ENCODE measurements at places on chromosomes 13 and 19. TPM values are rescaled to one million over a fixed set of nuclear protein-coding genes. Genes with fewer than 3 reads are reported as not detected.

The ZNF835 gene
- 5.9 TPM for total RNA-seq

The NLRP11 gene
- total RNA-seq, result 0.08 TPM

The SSC5D gene
- 27.4 TPM for total RNA-seq

The CERS4 gene
- 32.5 TPM for total RNA-seq

The CAMSAP3 gene
- 0.95 TPM for total RNA-seq

The DNAAF3 gene
- total RNA-seq, result 1.0 TPM

The OR10H1 gene
- not detected for total RNA-seq

GRCh38 chr13:79541426-79542049, 60.6 kb downstream of the NDFIP2 start:
- no peaks in the 10 kb centered on the region for H3K36me3 ChIP-seq
- H3K27me3 ChIP-seq, result no peaks in the 10 kb centered on the region
- H3K27ac ChIP-seq, result no peak overlapping the region
- no peak overlapping the region for H3K4me3 ChIP-seq
- DNase-seq, result no peak
- H3K4me1 ChIP-seq, result no peaks in the 10 kb centered on the region

DNA sequence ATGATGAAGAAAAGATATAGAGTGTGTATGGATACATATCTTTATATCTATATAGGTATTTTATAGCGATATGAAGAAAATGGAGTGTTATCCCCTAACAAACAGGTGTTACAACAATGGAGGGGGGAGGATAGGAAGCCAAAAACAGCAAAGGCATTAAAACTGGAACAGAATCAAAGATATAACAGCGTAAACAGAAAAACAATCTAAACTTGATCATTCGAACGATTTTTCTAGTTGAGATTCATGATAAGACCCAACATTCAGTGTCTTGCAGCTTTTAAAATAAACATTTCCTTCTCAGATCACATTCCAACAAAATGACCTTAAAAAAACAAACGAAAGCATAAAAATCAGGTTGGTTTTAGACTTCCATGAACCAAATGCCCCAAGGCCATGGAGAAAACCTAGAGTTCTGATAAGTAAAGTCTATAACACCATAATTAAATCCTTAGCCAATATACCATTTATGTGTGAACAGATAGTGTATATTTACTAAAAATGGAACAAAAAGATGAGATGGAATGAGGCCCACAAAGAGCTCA, 55.7 kb downstream of the CAB39L start:
- H3K27me3 ChIP-seq, result no peaks in the 10 kb centered on the region
- H3K36me3 ChIP-seq, result no peaks in the 10 kb centered on the region
- H3K27ac ChIP-seq, result no peak overlapping the region
- H3K4me1 ChIP-seq, result no peaks in the 10 kb centered on the region

- H3K4me1 ChIP-seq, result no peaks in the 10 kb centered on the region
- DNase-seq, result no peak
- no peaks in the 10 kb centered on the region for H3K27me3 ChIP-seq
- H3K36me3 ChIP-seq, result no peaks in the 10 kb centered on the region
- no peak overlapping the region for H3K27ac ChIP-seq
- H3K4me3 ChIP-seq, result no peak overlapping the region
Observed at GRCh38 chr19:50563597-50563996, 4.6 kb downstream of the LRRC4B start.

DNA sequence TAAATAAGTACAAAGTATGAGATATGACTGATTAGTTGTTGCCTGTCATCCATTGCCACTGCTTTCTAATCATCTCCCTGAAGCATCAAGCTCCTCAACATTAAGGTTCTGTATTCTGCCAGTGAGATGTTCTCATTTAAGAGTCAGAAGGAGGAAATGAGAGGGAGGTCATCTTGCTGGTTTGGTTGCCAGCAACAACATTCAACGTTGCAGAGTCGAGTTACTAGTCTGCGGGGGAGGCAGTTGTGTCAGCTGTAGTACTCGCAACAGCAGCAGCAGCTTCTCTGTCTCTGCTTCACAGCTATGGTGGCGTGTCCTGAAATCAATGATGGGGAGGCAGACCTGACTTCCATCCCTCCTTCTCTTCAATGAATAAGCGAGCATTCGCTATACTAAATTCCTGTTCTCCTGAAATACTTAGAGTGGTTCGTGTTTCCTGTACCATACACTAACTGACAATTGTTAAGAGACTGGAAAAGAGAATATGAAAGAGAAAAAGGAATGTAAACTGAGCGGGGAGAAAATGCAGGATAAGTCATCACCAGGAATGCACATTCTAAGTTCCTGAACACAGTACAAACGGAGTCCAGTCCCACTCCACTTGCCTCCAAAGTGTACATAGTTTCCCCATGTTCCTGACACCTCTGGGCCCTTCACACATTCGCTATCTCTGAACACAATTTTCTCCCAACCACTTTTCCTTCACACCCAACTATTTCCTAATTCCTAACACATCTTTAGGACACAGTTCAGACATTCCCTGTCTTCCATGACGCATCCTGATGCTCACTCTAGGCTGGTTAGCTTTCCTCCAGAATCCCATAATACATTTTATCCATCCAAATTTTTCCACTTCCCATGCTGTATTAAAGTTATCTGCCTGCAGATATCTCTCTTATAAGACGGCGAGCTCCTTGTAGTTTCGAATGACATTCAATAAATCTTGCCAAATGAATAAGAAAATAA, 263.0 kb downstream of the KLF12 start:
- no peaks in the 10 kb centered on the region for H3K27me3 ChIP-seq
- no peaks in the 10 kb centered on the region for H3K36me3 ChIP-seq
- peaks cover 2% of the 10 kb centered on the region for H3K4me1 ChIP-seq
- H3K4me3 ChIP-seq, result no peak overlapping the region
- DNase-seq, result peak; percentile 30

GRCh38 chr19:44626048-44626624, 12.8 kb downstream of the IGSF23 start:
- DNase-seq, result no peak
- H3K27me3 ChIP-seq, result no peaks in the 10 kb centered on the region
- H3K27ac ChIP-seq, result no peak overlapping the region

DNA sequence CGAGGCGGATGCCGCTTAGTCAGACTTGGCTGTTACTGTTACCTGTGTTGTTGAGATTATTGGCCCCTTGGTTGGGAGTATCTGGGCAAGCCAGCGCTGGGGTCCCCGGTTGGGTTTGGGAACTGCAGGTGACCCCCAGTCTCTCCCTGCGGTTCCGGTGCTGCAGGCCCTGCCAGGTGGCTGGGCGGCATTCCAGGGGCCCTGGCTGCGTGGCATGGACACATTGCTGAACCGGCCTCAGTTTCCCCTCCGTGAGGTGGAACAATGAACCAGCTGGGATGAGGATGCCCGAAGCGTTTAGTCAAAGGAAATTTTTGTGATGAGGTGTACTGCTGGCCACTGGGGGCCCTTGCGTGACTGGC, 538 bp downstream of the B3GNT3 start:
- peak overlapping the region; percentile 28 for H3K4me3 ChIP-seq
- H3K27me3 ChIP-seq, result no peaks in the 10 kb centered on the region
- no peak overlapping the region for H3K27ac ChIP-seq
- no peaks in the 10 kb centered on the region for H3K36me3 ChIP-seq
- no peak for DNase-seq
- no peaks in the 10 kb centered on the region for H3K4me1 ChIP-seq

GRCh38 chr19:31102674-31103073, 246.6 kb downstream of the TSHZ3 start:
- no peaks in the 10 kb centered on the region for H3K4me1 ChIP-seq
- DNase-seq, result no peak
- no peak overlapping the region for H3K4me3 ChIP-seq
- H3K36me3 ChIP-seq, result no peaks in the 10 kb centered on the region
- H3K27ac ChIP-seq, result no peak overlapping the region

DNA sequence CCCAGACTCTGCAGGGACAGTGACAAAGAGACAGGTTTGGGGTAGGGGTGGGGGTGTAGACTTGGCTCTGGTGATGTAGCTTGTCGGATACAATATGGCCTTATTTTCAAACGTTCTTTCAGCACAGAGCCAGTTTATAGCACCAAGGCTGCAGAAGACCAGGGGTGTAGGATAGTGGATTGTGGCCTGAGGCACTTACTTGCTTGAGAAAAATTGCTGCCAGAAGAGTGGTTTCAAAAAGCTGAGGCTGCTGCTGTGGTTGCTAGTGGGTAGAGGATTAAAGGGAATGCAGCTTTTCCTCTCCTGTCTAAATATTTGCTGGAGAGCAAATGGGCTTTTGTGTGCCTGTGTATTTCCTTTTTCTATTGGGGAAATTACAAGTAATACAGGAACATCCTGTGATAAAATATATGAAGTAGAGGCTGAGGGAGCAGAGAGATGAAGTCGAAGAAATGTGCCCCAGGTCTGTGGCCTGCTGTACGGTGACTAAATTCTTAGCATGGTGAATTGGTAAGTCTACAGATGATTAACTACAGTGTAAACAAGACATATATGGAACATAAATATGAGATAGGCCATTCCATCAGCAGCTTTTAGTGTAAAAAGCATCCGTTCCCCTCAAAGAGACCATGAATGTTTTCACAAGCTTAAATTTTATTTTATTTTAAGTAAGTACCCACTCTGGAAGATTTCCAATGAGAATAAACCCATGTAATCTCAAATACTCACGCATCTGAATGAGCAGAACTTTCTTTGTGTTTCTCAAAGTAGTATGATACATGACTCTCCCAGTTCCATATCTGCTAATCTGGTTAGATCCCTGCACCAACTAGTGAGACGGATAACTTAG, 112.9 kb downstream of the LRCH1 start:
- H3K4me1 ChIP-seq, result peaks cover 9% of the 10 kb centered on the region
- no peaks in the 10 kb centered on the region for H3K36me3 ChIP-seq
- no peaks in the 10 kb centered on the region for H3K27me3 ChIP-seq
- no peak for DNase-seq
- no peak overlapping the region for H3K27ac ChIP-seq

DNA sequence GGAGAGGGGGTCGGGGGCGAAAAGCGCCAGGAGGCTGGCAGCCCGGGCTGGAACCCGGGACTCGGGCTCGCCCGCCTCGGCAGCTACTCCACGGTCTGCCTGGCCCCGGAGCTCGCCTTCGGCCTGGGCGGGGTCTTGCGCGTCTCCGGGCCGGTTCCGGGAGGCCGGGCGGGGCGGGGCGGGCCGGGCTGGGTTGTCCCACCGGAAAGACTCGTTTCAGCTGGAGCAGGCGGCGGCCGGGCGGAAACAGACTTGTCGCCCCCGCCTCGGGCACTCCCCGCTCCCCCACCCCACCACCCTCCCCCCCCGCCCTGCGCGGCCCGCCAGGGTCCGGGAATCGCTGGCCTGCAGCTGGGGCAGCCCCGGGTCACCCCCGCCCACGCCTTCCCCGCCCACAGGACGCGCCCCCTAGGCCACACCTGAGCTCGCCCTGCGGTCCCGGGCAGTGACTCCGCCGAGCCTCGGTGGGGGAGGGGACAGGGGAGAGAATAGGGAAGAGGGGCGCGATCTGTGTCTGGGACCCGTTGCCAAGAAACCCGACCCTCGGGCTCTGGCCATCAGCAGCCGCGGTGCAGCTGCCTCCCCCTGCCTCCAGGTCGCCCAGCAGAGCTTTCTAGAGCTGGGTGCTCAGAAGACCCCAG, 109.4 kb downstream of the KCTD15 start:
- H3K36me3 ChIP-seq, result no peaks in the 10 kb centered on the region
- no peaks in the 10 kb centered on the region for H3K27me3 ChIP-seq
- peak overlapping the region; percentile 44 for H3K27ac ChIP-seq
- peaks cover 1% of the 10 kb centered on the region for H3K4me1 ChIP-seq

GRCh38 chr19:15015946-15016542, 33.2 kb upstream of the CASP14 start:
- H3K36me3 ChIP-seq, result no peaks in the 10 kb centered on the region
- H3K4me1 ChIP-seq, result no peaks in the 10 kb centered on the region
- no peaks in the 10 kb centered on the region for H3K27me3 ChIP-seq
- DNase-seq, result no peak
- H3K27ac ChIP-seq, result no peak overlapping the region
- no peak overlapping the region for H3K4me3 ChIP-seq

- no peak for DNase-seq
- H3K4me1 ChIP-seq, result peaks cover 5% of the 10 kb centered on the region
- H3K27ac ChIP-seq, result no peak overlapping the region
- no peak overlapping the region for H3K4me3 ChIP-seq
- no peaks in the 10 kb centered on the region for H3K27me3 ChIP-seq
Observed at GRCh38 chr19:42081584-42082203, 5.7 kb downstream of the ZNF574 start.

GRCh38 chr19:58118979-58119733, 21.1 kb upstream of the ZSCAN18 start:
- no peaks in the 10 kb centered on the region for H3K27me3 ChIP-seq
- no peak overlapping the region for H3K4me3 ChIP-seq
- no peak overlapping the region for H3K27ac ChIP-seq
- no peaks in the 10 kb centered on the region for H3K36me3 ChIP-seq
- no peak for DNase-seq

DNA sequence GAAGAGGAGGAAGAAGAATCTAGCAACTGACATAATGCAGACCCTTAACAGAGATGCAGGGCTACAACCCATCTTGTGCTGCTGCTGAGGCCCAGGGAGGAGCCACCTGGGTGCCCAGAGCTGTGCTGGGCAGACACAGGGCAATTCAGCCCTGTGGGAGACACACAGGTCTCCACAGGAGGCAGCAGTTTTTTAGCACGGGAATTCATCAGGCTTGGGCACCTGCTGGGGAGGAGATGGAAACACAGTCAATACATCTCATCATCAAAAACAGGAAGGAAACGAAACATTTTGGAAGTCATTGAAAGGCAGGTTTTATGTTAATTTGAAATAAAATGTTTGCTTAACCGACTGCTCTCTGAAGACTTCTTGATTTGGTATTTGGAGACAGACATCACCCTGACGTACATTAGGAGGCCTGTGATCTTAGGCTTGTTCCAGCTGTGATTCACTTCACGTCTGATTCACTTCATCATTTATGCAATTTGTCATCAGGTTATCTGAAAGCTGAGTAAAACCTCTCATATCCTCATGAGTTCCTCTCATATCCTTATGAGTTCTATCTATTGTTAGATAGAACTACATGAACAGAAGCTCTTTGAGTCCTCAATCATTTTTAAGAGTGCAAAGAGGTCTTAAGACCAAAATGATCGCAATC, 77.4 kb downstream of the CYSLTR2 start:
- H3K4me3 ChIP-seq, result no peak overlapping the region
- no peaks in the 10 kb centered on the region for H3K36me3 ChIP-seq
- peaks cover 7% of the 10 kb centered on the region for H3K4me1 ChIP-seq
- H3K27ac ChIP-seq, result no peak overlapping the region
- no peaks in the 10 kb centered on the region for H3K27me3 ChIP-seq
- no peak for DNase-seq

DNA sequence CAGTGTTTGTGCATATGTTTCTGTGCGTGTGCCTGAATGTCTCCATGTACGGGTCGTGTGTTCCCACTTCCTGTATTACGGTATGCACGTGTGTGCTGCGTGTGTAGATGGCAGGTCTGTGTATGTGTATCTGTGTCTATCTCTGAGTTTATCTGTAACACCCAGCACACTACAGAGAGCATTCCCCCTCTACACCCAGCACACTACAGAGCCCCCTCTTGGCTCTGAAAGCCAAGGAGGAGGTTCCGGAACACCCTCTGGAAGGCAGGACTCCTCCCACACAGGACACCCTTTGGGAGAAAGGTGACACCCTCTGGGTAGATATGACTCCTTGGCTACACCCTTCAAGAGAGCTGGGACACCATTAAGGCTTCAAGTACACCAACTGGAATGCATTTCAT, 2.1 kb upstream of the ERFL start:
- no peak for DNase-seq
- H3K4me1 ChIP-seq, result peaks cover 5% of the 10 kb centered on the region
- H3K4me3 ChIP-seq, result no peak overlapping the region
- no peaks in the 10 kb centered on the region for H3K36me3 ChIP-seq
- H3K27ac ChIP-seq, result no peak overlapping the region
- no peaks in the 10 kb centered on the region for H3K27me3 ChIP-seq

GRCh38 chr13:47519626-47520025, 481.4 kb downstream of the SUCLA2 start:
- H3K36me3 ChIP-seq, result no peaks in the 10 kb centered on the region
- no peak for DNase-seq
- H3K4me1 ChIP-seq, result no peaks in the 10 kb centered on the region

- H3K4me3 ChIP-seq, result peak overlapping the region; percentile 44
- peak; percentile 95 for DNase-seq
- peak overlapping the region; percentile 48 for H3K27ac ChIP-seq
- H3K36me3 ChIP-seq, result no peaks in the 10 kb centered on the region
Observed at GRCh38 chr19:2610637-2611482, 91.6 kb downstream of the GNG7 start.

All from ovary (tissue), 10 donors.